ENCODE measurements at places on chromosomes 6 and 20.

DNA sequence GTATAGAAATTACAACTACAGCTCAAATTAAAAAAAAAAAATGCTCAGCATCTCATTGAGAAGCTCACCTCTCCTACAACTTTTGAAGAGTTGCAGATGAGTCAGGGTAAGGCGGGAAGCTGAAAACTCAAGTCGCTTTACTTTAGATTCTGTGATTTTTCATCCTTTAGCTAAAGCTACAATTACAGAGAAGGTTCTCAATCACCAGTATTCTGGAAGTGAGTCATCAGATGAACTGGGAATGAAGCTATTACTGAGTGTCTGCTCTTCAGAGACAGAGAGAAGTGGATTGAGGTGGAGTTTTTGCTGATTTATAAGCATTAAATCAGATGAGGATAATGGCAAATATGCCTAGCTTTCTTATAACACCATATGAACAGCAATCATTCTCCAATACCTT is 91.9 kb downstream of the TFAP2A start:
- DNase-seq: no peak

- DNase-seq: peak; percentile 55
Measured at GRCh38 chr6:142960098-142960497, 15.1 kb upstream of the HIVEP2 start.

GRCh38 chr20:58010186-58010585 is 218.3 kb downstream of the ANKRD60 start:
- no peak for DNase-seq

DNA sequence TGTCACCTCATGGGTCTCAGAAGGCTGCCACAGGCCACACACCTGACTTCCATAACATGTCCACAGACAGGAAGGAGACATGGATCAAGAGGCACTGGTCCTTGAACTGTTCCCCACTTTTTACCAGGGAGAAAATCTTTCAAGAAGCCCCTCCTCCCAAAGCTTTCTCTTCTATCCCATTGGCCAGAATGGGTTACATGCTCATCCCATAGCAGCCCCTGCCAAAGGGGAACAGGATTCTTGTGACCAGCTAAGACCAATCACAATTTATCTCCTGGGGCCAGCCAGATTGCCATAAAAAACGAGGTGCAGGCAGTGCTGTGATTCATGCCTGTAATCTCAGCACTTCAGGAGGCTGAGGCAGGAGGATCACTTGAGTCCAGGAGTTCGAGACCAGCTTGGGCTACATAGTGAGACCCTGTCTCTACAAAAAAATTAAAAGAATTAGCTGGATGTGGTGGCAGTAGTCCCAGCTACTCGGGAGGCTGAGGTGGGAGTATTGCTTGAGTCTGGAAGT is 59.4 kb downstream of the TMEM242 start:
- DNase-seq: no peak

DNA sequence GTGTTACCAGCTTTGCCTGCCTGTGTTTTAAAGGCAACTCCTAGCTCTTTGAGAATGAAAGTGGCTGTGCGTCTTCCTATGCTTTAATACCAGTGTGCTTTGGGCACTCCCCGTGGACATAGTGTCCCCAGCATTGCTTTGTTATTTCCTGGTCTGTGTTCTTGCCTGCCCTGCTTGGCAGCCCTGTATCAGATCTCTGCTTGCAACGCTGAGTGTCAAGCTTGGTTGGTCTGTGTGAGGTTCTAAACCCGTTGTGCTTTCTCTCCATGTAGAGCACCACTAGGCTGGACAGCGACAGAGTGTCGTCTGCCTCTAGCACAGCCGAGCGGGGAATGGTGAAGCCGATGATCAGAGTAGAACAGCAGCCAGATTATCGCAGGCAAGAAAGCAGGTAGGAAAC is 80.2 kb downstream of the AFDN start:
- no peak for DNase-seq

GRCh38 chr6:23446469-23446967 is 679.5 kb upstream of the NRSN1 start:
- no peak for DNase-seq

- no peak for DNase-seq
Measured at GRCh38 chr20:31604567-31605030, 490 bp upstream of the ID1 start.

DNA sequence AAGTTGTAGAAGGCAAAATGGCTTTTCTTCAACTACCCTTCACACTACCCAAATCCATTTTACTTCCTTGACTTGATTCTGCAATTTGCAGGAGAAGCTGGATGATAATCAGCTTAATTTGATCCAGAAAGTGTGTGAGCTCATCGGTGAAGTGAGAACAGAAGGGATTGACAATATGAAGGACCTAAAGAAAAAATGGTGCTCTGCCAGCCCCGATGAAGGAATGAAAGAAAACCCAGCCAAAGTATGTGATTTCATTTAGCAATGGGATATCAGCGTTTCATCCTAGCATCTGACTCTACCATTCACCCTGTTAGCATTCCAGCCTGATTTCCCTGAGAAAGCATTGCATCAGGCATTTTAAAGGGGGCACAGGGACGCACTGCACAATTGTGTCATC is 41.5 kb downstream of the CD164 start:
- no peak for DNase-seq

- peak; percentile 50 for DNase-seq
Measured at GRCh38 chr6:119985952-119986736, 636.6 kb upstream of the MAN1A1 start.

DNA sequence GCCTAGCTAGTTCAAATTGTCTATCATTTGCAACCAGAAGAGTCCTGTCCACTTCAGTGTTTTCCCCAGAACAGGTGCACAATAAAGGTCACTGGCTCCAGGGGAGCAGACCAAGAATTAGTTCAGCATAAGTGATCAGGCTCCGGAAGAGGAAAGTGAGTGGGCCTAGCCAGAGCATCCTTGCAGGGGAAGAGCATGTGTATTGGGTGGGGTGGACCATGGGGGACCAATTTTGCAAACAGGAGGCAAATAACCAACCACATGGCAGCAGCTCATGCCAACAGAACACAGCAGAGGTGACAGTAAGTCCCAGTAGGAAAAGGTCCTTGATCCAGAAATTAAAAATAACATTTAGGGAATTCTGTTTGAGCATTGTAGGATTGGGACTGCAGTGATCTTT is 43.2 kb upstream of the CNR1 start:
- no peak for DNase-seq

GRCh38 chr6:62971976-62972658 is 239.2 kb upstream of the FKBP1C start:
- DNase-seq: no peak

DNA sequence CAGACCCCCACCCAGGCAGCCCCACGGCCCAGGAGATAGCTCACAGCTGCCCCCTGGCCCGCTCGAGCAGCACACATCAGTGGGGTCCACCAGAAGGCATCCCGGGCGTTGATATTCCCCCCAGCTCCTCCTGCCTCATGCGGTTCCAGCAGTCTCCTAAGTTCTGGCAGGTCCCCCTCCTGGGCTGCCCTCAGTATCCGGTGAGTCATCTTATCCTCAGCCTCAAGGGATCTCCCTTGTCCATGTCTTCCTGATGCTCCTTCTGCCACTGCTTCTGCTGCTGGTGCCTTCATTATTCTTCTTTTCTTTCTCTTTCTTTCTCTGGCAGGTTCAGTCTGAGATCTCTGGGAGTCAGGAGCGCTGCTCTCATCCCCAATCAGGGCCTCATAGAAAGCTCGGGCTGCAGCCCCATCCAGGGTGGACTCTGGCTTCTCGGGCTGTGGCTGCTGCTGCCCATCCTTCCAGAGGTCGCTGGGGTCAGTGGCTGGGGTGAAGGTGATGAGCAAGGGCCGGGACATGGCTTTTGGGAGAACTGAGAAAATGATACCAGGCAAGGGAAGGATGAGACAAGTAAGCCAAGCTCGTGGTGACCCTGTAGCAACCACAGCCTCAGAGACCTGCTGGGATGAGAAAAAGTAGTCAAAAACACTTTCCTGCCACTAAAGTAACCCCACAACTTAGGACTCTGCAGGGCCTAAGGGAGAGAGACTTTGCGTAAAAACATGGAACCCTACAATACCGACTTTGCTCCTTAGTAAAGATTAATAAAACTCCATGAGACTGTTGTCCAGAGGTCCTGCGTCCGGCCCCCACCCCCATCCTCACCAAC is 622 bp downstream of the GPANK1 start:
- DNase-seq: no peak
